ENCODE measurements at places on chromosomes 2 and 18.

DNA sequence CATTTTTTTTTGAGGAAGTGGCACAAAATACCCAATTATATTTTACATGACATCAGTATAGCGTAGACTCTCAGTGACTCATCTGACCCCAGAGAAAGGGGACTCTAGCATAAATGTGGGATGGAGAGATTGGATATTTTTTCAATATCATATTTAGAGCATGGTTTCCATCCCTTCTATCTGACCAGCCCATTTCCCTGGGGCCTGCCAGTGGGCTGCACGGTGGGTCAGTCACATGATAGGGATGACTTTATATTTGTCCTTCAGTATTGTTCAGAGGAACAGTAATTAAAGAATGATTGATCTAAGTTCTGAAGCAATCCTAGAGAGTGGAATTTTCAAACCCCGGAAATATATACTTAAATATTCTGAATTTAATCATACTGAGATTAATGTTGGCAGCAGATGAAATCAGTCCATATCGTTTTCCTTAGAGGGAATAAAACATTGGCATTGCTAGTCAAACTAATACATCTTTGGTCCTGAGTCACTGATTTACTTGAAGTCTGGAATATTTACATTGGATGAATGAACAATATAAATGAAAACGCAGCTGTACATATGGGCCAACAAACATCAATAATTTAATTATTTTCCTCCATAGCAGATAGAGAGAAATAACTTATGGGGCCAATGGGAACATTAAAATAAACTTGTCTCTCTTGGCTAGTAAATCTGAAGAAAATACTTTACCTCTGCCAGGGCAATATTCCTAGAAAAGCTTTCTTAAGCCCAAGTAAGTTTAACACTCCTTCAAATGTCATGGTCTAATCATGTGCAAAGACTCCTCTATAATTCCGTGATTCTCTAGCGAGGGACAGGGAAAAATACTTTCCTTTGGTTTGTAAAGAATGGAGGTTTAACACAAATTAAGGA lies 563.6 kb upstream of the PKDCC start:
- no peak for DNase-seq

GRCh38 chr2:37344453-37345361 lies at the start of gene QPCT:
Gene QPCT (plus strand): TSS chr2:37344630. CDS start chr2:37344732, 102 bp downstream.
- DNase-seq, result no peak

- DNase-seq, result no peak
Measured at GRCh38 chr2:43305012-43305411, 78.6 kb upstream of the ZFP36L2 start.

DNA sequence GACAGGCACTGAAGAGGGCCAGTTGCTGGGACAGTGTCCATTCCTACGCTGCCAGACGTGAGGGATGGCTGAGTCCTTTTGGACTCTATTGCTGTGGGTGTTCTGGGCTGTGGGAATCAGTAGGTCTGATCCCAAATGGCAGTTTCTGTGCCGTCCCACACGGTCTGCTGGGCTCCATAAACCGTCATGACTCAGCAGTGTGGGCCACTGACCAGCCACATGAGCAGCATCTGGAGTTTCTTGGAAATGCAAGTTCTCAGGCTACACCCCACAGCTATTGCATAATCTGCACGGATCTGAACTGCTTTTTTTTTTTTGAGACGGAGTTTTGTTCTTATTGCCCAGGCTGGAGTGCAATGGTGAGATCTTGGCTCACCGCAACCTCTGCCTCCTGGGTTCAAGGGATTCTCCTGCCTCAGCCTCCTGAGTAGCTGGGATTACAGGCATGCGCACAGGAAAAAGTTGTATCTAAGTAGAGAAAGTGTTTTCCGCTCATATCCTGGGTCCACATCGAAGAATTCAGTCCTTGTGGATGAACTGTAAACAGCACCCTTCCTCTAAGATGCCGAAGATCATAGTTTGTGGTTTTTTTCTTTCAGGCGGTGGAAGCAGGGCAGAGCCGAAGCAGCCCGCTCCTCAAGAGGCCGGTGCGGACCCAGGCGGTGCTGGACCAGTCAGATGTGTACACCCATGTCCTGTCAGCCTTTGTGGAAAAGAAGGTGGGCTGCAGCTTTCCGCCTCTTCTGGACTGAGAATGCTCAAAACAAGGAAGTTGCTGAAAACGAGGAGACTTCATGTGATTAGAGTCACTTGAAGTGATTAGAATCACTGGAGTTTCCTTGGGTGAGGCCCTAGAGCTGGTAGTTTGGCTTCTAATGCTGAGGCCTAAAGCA lies 25.5 kb downstream of the RMC1 start:
- no peak for DNase-seq

DNA sequence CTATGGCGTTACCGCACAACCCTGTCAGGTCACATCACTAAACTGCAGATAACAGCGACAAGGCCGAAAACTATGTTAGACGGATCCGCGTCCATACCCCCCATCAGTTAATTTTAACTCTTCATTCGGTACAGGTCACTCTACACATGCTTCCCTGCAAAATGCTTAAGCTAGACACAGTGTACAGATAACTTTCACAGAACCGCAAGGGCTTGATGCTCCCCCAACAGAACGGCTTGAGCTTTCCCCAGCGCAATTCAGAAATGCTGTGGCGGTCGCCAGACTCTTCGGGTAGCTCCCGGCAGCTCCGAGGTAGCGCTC lies 283 bp upstream of the RBBP8 start:
- no peak for DNase-seq

- no peak for DNase-seq
Measured at GRCh38 chr2:18123211-18123570, 244.7 kb downstream of the KCNS3 start.

DNA sequence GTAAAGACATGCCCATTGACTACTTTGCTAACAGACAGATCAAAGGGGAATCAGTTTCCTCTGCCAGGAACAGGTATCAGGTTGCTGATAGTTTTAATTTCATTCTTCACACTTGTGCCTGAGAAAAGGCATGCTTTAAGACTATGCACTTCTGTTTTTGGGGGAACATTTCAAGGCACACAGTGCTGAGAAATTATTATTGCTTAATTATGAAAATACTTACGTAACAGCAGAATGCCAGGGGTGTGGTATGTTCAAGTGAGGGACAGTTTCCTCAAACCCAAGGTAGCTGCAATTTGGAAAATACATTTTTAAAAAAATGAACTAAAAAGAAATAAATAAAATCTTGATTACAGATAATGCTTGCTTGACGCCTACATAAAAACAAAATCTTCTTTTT lies 1746.1 kb upstream of the PIK3C3 start:
- no peak for DNase-seq

DNA sequence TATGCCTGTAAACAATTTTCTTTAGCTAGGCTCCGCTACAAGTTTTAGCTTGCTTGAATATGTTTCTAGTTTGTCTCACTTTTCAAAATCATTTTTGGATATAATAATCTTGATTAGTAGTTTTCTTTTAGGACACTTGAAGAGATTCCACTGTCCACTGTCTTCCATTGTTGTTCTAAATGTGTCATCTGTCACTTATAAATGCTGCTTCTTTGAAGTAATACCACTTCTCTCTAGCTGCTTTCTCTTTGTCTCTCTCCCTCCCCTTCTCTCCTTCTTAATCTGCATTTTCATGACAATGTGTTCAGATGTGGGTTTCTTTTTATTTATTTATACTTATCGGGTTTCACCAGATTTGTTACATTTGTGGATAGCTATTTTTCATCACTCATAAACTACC lies 73.7 kb upstream of the DPP10 start:
- no peak for DNase-seq

DNA sequence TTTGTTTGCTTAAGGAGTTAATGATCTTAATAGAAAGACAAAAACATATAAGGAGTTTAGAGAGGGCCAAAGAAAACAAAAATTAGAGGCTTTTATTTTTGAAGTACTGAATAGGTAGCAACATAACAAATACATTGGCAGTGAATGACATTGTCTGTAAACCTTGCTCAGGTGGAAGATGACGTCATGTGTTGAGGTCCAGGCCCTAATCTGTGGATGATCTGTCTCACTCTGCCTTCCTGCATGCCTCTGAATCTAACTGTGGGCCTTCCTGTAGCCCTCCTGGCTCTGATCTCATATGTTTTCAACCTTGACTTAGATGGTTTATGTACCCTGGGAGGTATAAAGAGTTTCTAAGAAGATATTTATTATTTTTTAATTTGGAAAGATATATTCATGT lies 58.1 kb upstream of the DYNAP start:
- DNase-seq, result no peak

Measured in epithelial cell of prostate (primary cell).